ENCODE measurements at places on chromosomes 2 and 18.

- no peak for DNase-seq
These were observed 42.1 kb upstream of the LAPTM4A start for GRCh38 chr2:20093263-20094141.

- DNase-seq = no peak
These were observed 72.6 kb upstream of the DOK6 start for GRCh38 chr18:69328086-69328485.

- DNase-seq = no peak
These were observed 18.3 kb upstream of the HNRNPLL start for GRCh38 chr2:38621018-38621417.

DNA sequence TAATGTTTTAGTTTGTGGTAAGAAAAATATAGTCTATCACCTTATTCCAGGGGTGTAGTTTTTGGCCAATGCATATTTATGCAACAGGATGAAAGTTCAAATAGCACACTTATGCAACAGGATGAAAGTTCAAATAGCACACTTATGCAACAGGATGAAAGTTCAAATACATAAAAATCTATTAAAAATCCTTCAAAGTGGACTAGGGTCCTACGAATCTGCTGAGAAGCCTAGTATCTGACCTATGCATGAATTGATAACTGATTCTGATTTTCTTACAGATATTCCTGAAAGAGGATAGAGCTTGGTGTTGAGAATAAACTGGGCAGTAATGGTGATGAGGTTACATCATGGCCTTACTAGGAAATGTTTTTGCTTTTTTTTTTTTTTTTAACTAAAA is 2.8 kb downstream of the PECR start:
- no peak for DNase-seq

- no peak for DNase-seq
These were observed 82.9 kb downstream of the TNS1 start for GRCh38 chr2:217919781-217920351.
